ENCODE measurements at places on chromosomes 5 and 9. TPM values are rescaled to one million over a fixed set of nuclear protein-coding genes. Genes with fewer than 3 reads are reported as not detected.

Gene KLHL9
- total RNA-seq = 32.7 TPM

DNA sequence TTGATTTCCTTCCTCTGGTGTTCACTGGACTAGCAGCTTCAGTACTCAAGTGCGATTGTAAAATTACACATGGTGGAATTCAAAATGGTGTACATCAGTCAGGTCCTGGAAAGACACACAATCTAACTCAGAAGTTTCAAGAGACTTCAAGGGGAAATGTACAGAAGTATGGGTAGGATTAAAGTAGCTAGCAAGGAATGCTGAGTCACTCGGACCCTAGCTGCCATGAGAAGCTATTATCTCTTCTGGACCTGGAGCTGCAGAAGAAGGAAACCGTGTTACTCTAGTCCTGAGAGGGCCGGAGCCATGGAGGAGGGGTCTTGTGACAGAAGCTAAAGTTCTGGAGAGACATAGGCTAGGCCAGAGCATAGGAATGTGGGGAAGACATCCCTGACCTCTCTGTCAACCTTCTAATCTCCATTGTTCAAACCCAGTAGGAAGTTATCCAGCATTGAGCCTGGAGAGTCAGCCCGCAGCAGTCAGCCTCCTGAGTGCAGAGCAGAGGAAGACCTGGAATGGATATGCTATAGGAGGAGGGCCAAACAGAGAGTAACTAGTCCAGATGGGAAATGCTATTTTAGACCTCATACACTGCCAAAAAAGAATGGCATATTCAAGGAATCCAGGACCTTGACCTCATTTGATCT is 84.3 kb downstream of the GHR start:
- H3K36me3 ChIP-seq = no peaks in the 10 kb centered on the region
- DNase-seq = no peak
- no peaks in the 10 kb centered on the region for H3K27me3 ChIP-seq
- H3K4me3 ChIP-seq = no peak overlapping the region
- no peaks in the 10 kb centered on the region for H3K4me1 ChIP-seq

DNA sequence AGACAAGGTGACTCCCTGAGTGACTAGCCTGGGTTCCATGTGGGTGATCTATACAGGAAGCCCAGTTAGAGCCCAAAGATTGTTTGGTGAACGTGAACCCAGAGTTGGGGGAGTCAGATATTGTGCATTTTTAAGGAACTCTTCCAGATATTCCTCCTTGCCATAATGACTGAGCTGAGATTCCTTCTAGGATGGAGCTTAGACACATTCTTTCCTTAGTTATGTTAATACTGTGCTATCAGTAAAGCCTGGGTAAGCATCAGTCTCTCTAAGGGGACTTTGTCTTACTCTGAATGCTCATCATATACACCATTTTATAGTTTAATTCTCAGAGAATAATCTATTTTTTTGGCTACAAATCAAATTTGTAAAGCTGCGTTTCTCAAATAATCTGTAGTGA is 68.1 kb downstream of the FOXB2 start:
- no peak for DNase-seq
- peaks cover 10% of the 10 kb centered on the region for H3K27me3 ChIP-seq
- H3K36me3 ChIP-seq = no peaks in the 10 kb centered on the region
- H3K4me1 ChIP-seq = no peaks in the 10 kb centered on the region

Gene DPYSL3
- not detected for total RNA-seq

GRCh38 chr5:62581836-62582597 is 3.4 kb downstream of the LRRC70 start:
- no peak for DNase-seq
- no peak overlapping the region for H3K27ac ChIP-seq
- peaks cover 13% of the 10 kb centered on the region for H3K36me3 ChIP-seq
- no peak overlapping the region for H3K4me3 ChIP-seq
- H3K27me3 ChIP-seq = no peaks in the 10 kb centered on the region

- H3K36me3 ChIP-seq = no peaks in the 10 kb centered on the region
- H3K4me3 ChIP-seq = no peak overlapping the region
- H3K27ac ChIP-seq = no peak overlapping the region
Measured at GRCh38 chr5:68554571-68555279, 339.2 kb downstream of the PIK3R1 start.

Gene ITGA2
- total RNA-seq = 15.8 TPM

Gene COL23A1
- total RNA-seq = not detected

DNA sequence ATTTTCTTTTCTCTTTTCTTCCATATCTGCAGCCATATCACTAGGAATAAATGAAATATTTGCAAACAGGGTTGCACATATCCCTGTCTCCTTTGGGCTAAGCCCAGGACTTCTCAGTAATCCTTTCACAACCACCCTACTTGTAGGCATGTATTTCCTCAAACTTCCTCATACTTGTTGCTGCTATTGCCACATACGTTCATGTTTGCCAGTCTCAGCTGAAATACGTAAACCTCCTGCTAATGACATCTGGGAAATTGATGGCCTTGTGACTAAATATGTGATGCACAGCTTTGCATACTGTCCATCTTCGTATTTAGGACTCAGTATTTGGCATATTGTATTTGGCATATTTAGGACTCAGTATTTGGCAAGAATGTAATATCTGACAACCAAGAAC is 224.6 kb downstream of the PLK2 start:
- H3K4me1 ChIP-seq = no peaks in the 10 kb centered on the region
- no peak overlapping the region for H3K27ac ChIP-seq
- no peaks in the 10 kb centered on the region for H3K36me3 ChIP-seq
- no peaks in the 10 kb centered on the region for H3K27me3 ChIP-seq

Gene LHX3
- not detected for total RNA-seq

DNA sequence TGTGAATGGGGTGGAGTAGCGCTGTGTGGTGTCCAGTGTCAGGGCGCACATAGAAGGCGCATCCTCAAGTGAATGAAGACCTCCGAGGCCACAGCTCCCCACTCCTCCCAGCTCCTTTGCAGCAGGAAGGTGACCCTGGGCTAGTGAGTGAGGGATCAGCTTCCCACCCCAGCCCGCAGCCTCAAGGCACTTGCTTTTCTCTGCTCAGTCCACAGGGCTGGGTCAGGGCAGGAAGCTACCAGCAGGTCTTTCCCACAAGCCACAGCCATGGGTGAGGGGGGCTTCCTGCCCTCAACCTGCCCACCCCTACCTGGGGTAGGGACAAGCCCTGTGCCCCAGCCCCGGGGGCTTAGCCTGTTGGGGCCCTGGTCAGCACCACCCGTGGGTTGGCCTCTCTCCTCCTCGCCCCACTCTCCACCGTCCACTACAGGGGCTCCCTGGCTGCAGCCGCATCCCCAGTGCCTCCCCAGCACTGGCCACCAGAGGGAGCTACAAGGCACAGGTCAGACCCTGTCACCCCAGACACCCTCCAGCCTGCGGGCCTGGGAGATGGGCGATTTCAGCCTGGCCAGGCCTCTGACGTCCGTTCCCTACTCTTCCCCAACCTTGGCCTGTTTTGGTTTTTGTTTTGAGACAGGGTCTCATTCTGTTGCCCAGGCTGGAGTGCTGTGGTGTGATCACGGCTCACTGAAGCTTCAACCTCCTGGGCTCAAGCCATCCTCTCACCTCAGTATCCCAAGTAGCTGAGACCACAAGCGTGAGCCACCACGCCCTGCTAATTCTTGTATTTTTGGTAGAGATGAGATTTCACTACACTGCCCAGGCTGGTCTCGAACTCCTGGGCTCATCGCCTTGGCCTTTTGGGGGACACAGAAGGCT is 1.3 kb upstream of the ABCA2 start:
- H3K4me1 ChIP-seq = peaks cover 83% of the 10 kb centered on the region
- peaks cover 19% of the 10 kb centered on the region for H3K27me3 ChIP-seq
- H3K4me3 ChIP-seq = no peak overlapping the region
- no peaks in the 10 kb centered on the region for H3K36me3 ChIP-seq
